ENCODE measurements at places on chromosomes 12 and 14.

DNA sequence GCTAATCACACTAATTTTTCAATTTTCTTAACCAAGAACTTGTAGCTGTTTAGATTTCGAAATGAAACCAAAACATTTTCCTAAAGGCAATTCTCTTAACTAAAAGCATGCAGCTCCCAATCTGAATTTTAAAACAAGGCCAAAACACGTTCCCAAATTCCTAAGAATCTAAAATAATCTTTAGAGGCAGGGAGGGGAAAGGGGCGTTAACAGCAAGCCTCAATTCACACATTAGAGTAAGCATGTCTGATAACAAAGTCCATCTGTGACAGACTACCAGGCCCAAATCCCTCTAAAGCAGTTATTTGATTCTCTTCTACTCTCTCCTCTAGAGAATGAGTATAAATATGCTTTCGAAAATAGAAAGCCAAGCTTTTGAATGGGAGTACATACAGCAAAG is 754 bp downstream of the ATG14 start:
- DNase-seq, result no peak

DNA sequence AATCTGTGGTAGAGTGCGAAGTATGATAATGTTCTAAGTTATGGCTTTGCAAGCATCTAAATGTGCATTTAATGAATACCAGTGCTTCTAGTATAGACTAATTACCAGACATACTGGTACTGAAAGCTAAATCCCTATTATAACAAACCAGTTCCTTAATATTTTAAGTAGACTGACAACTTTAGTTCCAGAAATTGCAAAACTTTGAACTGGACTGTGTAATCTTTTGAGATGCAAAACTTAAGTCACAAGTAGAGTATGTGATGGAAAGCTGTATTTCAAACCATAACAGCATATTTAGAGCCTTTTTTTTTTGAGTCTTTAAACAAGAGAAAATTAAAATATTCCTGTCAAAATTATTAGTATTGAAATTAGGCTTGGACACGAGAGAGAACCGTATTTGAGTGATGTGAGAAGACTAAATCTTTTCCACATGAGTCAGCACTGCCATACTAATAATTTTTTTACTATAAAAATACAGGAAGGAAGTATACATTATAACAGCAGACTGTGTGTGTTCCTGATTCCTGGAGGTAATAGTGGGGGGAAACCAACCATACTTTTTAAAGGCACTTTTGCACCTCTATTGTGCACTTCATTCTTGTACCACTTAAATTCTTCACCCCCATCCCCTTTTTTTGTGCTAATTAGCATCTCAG is 45.5 kb downstream of the PPM1A start:
- DNase-seq, result no peak

- no peak for DNase-seq
Observed at GRCh38 chr14:63178912-63179311, 25.3 kb upstream of the RHOJ start.

- no peak for DNase-seq
Observed at GRCh38 chr12:62676521-62677307, 210.1 kb downstream of the MON2 start.

- no peak for DNase-seq
Observed at GRCh38 chr14:42715316-42715715, 1108.6 kb downstream of the LRFN5 start.
